Activated CD8-positive, alpha-beta memory T cell treated with anti-CD3 and anti-CD28 coated beads, Interleukin-2, amount 10 ng/mL, durations not matched to agents 7 days and 5 days (primary cell): ENCODE measurements at places on chromosomes 5 and 9. TPM values are rescaled to one million over a fixed set of nuclear protein-coding genes. Genes with fewer than 3 reads are reported as not detected.

DNA sequence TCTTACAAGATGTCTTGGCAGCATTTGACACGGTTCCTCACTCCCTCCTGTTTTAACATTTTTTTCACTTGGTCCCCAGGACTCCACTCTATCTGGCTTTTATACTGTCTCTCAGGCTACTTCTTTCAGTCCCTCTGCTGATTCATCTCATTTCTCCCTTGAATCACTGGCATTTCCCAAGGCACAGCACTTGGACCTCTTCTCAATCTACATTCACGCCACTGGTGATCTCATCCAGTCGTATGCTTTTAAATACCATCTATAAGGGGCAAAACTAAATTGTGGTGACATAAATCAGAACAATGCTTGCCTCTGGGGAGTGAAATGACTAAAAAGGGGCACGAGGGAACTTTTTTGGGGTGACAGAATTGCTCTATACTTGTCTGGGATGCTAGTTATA, 47.1 kb downstream of the MAPKAP1 start:
- DNase-seq: no peak
- H3K36me3 ChIP-seq: peaks cover 8% of the 10 kb centered on the region
- H3K4me1 ChIP-seq: peaks cover 14% of the 10 kb centered on the region
- no peak overlapping the region for H3K27ac ChIP-seq
- no peaks in the 10 kb centered on the region for H3K27me3 ChIP-seq
- no peak overlapping the region for H3K4me3 ChIP-seq

DNA sequence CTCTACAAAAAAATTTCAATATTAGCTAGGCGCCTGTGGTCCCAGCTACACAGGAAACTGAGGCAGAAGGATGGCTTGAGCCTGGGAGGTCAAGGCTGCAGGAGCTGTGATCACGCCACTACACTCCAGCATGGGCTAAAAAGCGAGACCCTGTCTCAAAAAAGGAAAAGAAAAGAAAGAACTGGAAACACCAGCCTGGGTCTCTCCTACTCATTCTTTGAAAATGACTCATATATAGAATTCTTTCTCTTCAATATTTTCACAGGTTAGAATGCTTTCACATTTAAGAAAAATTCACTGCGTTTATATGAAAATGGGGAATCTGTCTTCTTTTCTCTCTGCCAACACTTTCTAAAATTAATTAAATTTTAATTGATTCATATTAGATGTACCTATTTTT, 115.6 kb downstream of the TRPM6 start:
- no peak overlapping the region for H3K27ac ChIP-seq
- DNase-seq: no peak
- peaks cover 16% of the 10 kb centered on the region for H3K4me1 ChIP-seq
- no peaks in the 10 kb centered on the region for H3K36me3 ChIP-seq

GRCh38 chr5:172902497-172903472, 56.4 kb upstream of the RPL26L1 start:
- no peaks in the 10 kb centered on the region for H3K27me3 ChIP-seq
- H3K4me3 ChIP-seq: no peak overlapping the region
- peaks cover 12% of the 10 kb centered on the region for H3K4me1 ChIP-seq
- H3K36me3 ChIP-seq: no peaks in the 10 kb centered on the region

GRCh38 chr5:110343616-110344015, 382.9 kb downstream of the TMEM232 start:
- no peak overlapping the region for H3K4me3 ChIP-seq
- H3K36me3 ChIP-seq: no peaks in the 10 kb centered on the region
- H3K27me3 ChIP-seq: no peaks in the 10 kb centered on the region
- H3K27ac ChIP-seq: no peak overlapping the region

The INSL4 gene
- total RNA-seq: not detected
